Left ventricle myocardium inferior (tissue), 1 donor: ENCODE measurements at places on chromosomes 6 and 20.
A peak's percentile ranks its signal among the peaks of the same experiment; 100 is the strongest.

- no peak overlapping the region for H3K4me3 ChIP-seq
- DNase-seq: no peak
- H3K27ac ChIP-seq: no peak overlapping the region
- H3K4me1 ChIP-seq: no peaks in the 10 kb centered on the region
These were observed 33.4 kb upstream of the RIMS1 start for GRCh38 chr6:71852948-71853347.

- H3K36me3 ChIP-seq: no peaks in the 10 kb centered on the region
- H3K4me1 ChIP-seq: no peaks in the 10 kb centered on the region
- peak overlapping the region; percentile 67 for H3K27ac ChIP-seq
- DNase-seq: no peak
- H3K27me3 ChIP-seq: no peaks in the 10 kb centered on the region
These were observed 29.7 kb downstream of the AKAP12 start for GRCh38 chr6:151269321-151269995.

GRCh38 chr6:155880900-155881299 is 425.3 kb upstream of the NOX3 start:
- peaks cover 13% of the 10 kb centered on the region for H3K4me1 ChIP-seq
- H3K27me3 ChIP-seq: no peaks in the 10 kb centered on the region
- no peak overlapping the region for H3K4me3 ChIP-seq
- H3K27ac ChIP-seq: no peak overlapping the region

- no peaks in the 10 kb centered on the region for H3K36me3 ChIP-seq
- H3K27ac ChIP-seq: no peak overlapping the region
- no peak for DNase-seq
- no peaks in the 10 kb centered on the region for H3K27me3 ChIP-seq
- no peaks in the 10 kb centered on the region for H3K4me1 ChIP-seq
These were observed 36.2 kb downstream of the HLA-F start for GRCh38 chr6:29759457-29759856.

GRCh38 chr6:52020945-52021570 is 66.4 kb downstream of the PKHD1 start:
- H3K27me3 ChIP-seq: peaks cover 50% of the 10 kb centered on the region
- no peak overlapping the region for H3K4me3 ChIP-seq
- H3K4me1 ChIP-seq: no peaks in the 10 kb centered on the region
- no peak overlapping the region for H3K27ac ChIP-seq

DNA sequence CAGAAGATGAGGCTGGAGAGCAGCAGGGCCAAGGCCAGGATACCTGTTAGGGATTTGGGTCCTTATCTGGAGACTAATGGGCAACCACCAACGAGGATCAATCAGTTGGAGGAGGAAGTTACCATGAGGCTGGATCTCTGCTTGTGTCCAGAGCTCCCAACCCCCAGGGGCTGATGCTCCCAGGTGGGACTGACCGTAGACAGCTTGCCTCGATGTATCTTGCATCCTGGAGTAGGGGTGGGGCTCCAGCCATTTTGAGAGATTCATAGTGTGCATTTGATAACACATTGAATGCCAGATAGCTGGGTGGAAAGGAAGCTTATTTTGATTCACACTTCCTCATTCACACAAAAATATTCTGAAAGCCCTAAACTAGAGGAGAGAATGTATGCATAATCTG is 4.6 kb upstream of the RFPL4B start:
- no peak for DNase-seq
- no peaks in the 10 kb centered on the region for H3K36me3 ChIP-seq
- H3K4me3 ChIP-seq: no peak overlapping the region
- H3K4me1 ChIP-seq: no peaks in the 10 kb centered on the region

DNA sequence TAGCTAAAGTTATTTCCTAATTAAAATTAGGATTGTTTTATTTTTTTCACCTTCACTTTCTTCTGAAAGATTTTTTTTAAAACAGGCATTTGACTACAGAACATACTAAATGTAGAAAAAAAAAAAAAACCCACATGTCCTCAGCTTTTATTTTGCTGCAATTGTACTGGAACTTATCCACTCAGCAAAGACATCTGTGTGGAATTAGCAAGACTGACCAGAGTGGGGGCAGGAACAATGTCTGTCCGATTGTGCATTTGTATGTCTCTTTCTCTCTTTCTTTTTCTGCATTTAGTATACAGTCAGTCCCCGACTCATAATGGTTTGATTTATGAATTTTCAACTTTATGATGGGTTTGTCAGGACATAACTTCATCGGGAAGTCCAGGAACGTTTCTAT is 77.3 kb downstream of the CHD6 start:
- no peaks in the 10 kb centered on the region for H3K27me3 ChIP-seq
- peaks cover 9% of the 10 kb centered on the region for H3K4me1 ChIP-seq
- H3K36me3 ChIP-seq: peaks cover 23% of the 10 kb centered on the region
- H3K27ac ChIP-seq: peak overlapping the region; percentile 6
- DNase-seq: no peak

DNA sequence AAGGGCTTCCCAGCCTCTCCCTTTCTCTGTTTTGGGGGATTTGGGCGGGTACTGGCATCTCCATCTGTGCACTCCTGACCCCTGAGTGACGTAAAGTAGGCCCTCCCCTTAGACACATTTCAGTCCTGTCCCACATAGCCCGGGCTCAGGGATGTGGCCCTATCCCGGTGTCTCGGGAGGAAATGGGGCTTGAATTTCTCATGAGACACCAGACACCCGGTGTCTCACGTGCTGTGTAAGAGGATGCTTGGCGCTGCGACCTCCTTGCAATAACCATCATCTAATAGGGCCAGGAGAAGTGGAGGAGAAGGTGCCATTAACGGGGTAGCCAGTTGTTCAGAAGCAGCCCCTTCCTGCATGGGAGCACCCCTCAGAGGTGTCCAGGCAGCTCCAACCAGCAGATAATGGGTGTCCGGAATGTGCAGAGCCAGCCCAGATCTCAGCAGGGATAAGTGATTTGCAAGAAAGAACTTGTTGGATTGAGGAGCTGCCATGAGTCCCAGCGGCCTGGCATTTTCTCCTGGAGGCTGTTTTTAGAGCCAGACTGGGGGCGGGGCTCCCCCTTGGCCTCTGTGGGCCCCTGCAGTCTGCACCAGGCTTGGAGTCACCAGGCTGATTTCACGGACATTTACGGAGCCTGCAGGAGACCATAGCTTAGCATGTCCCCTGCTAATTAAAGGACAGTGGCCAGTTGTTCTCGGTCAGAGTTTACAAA is 372.0 kb downstream of the PREX1 start:
- H3K4me1 ChIP-seq: no peaks in the 10 kb centered on the region
- no peak overlapping the region for H3K4me3 ChIP-seq
- no peak overlapping the region for H3K27ac ChIP-seq
- peaks cover 44% of the 10 kb centered on the region for H3K27me3 ChIP-seq
- no peak for DNase-seq

GRCh38 chr20:14604143-14604542 is 266.7 kb upstream of the FLRT3 start:
- no peak overlapping the region for H3K27ac ChIP-seq
- H3K27me3 ChIP-seq: no peaks in the 10 kb centered on the region
- H3K36me3 ChIP-seq: no peaks in the 10 kb centered on the region
- no peaks in the 10 kb centered on the region for H3K4me1 ChIP-seq

DNA sequence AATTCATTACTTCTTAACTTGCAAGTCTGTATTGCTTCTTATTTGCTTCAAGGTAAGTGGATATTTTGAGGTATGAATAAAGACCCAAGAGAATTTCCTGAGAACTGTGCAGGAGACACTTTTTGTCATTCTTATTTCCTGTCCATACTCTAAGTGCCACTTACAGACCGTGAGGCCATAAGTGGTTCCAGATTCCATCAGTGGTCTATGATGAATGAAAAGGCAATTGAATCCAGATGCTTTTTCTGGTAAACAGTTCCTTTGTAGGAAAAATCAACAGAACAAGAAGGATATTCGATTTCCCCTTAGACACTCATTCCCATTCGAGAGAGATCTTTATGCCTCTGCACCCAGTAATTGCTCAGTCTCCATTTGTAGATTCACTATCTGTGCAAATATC is 58.3 kb upstream of the PDE10A start:
- peaks cover 4% of the 10 kb centered on the region for H3K27me3 ChIP-seq
- no peaks in the 10 kb centered on the region for H3K36me3 ChIP-seq
- no peak for DNase-seq
- no peak overlapping the region for H3K27ac ChIP-seq
- peaks cover 10% of the 10 kb centered on the region for H3K4me1 ChIP-seq
